ENCODE measurements at places on chromosomes 11 and 22.

DNA sequence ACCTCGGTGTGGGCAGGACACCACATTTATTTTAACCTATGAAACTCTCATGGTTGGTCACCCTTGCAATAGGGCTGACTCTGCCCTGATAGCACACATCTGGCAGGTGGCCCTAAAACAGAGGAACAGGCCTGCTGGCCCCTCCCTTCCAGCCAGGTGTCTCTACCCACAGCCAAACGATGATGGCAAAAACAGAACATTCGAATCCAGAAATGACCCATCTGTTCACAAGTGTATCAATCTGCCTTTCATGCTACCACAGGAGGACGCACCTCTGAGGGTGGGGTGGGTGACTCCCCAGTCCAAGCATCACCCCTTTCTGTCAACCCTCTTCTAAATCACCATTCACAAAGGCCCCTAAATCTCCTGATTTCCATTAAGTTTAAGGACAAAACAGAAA, 118.1 kb downstream of the ETS1 start:
- DNase-seq, result no peak

DNA sequence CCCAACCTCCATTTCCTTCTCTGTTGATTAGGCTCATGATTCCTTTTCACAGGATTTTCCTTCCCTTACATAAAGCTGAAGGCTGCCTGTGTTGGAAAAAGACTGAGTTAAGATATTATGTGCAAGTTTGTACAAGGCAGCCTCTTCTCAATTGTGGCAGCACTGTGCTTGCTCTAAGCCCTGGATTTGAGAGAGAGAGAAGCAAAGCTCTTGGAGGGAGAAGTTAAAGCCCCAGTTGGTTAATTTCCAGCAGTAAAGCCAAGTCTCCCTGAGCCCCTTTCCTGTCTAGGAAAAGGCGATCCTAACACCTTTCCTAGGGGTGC, 128.3 kb upstream of the SESN3 start:
- DNase-seq, result no peak

GRCh38 chr11:111098091-111098490, 147.4 kb upstream of the POU2AF2 start:
- no peak for DNase-seq

GRCh38 chr22:35735542-35735941, 17.9 kb downstream of the APOL5 start:
- no peak for DNase-seq

- DNase-seq, result no peak
Measured at GRCh38 chr11:126696982-126697381, 303.6 kb downstream of the KIRREL3 start.

- no peak for DNase-seq
Measured at GRCh38 chr22:42360348-42360747, 71.9 kb downstream of the NFAM1 start.

DNA sequence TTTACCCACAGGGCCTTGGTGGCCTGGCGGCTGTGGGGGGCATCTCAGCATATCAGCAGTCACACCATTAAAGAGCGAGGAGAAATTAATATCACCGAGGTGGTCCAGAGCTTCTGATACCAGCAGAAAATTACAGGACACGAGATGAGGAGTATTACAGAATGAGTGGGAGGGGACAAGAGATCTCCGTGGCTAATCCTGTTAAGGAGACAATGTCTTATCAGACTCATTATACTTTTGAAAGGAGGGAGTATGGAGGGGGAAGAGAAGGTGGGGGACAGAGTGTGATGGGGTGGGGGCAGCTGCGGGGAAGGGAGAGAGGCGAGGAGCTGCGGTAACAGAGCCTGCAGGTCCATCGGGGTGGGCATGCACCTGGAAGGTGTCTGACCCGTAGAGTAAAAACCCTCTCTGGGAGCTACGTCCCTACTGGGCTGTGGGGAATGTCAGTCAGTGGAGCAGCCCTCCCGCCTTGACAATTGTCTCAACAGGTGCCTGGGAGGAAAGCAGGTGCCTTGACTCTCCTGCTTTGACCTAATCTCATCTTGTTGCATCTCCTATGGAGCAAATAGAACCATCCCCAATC, 224.2 kb downstream of the CEP164 start:
- no peak for DNase-seq

DNA sequence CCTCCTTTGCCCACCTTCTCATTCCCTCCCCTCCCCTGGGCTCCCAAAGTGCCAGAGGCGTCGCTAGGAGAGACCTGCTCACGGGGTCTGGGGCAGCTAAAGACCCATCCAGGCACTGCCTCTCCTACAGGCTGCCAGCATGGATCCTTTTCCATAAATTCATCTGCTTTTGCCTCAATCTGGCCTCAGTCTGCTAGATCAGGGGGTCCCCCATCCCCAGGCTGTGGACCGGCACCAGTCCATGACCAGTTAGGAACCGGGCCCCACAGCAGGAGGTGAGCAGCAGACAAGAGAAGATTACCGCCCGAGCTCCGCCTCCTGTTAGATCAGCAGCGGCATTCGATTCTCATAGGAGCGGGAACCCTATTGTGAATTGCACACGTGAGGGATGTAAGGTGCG, 12.3 kb downstream of the LTO1 start:
- no peak for DNase-seq

DNA sequence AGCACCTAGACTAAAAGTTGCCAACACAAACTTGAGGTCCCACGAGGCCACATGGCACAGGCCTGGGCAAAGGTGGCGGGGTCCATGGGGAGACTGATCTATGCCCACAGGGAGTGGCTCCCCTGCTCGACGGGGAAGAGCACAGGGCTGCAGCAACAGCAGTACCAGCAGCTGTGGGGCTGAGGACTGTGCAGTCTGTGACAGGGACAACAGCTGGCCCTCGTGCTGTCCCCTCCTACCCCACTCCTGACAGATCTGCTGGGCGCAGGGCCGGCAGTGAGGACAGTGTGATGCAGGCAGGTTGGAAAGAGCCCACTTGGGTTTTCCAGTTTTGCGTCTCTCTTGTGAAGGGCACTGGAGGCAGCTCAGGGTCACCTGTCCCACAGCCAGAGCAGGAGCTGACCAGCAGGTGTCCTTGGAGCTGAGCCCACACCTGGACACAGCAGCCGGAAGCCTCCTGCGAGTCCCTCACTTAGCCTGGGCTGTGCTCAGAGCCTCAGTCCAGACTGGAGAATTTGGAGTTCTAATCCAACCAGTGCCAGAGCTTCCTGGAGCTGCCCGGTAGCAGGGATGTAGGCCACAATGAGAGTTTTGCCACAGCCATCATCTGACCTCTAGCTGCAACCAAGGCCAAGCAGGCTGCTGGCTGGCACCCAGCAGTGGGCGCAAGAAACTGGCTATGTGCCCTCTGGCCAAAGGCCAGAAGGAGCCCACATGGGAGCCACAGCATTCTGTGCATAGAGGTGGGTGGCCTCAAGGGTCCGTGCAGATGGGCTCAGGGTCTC, 3.6 kb upstream of the GAS2L1 start:
- no peak for DNase-seq

DNA sequence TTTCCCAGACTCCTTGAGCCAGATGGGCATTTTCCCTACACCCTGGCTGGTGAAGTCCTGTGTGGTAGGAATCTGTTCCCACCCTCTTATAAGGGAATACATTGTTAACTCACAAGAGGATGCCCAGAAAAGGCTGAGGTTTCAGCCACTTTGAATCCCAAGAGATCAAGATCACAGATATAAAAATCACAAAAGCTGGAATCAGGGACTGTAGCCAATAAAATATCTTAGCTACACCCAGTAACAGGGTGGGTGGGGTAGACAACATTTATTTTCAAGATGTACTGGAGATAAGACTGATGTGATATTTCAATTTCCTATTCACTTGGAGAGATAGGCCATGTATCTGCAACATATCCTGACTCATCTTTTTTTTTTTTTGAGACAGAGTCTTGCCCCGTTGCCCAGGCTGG, 50.3 kb downstream of the COPB1 start:
- no peak for DNase-seq

GRCh38 chr11:77506857-77507256, 33.0 kb upstream of the PAK1 start:
- no peak for DNase-seq

DNA sequence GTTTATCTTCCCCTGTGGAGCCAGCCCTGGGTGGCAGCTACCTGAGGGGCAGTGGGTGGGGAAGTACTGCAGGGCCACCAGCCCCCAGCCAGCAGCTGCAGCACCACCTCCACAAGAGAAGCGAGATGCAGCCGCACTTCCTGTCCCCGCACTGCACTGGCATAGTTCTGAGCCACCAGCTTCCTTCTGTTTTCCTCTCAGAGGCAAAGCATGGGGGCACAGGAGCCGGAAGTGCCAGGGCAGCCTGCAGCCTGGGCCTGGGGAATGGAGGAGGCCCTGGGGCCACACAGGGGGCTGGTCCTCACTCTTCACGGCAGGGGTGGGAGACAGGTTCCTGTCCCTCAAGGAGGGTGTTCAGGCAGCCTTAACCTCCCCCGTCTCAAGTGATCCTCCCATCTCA, 11.9 kb upstream of the SH3BP1 start:
- no peak for DNase-seq

DNA sequence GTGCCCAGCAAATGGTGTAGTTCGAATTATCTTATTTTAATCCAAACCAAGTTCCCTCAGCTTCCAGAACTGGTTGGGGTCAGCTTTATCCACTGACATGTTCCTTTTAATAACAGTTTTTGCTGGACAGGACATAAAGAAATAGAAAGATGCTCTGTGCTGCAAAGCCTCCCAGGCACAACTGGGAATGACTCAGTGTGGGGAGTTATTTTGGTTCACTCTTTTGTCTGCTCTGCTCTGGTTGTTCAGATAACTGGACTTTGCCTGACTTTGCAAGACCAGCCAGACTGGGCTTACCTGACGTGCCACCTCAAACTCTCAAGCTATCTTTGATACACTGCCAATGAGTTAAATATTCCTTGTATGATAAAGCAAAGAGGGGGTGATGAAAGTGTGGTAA, 25.6 kb downstream of the SEZ6L start:
- DNase-seq, result no peak

DNA sequence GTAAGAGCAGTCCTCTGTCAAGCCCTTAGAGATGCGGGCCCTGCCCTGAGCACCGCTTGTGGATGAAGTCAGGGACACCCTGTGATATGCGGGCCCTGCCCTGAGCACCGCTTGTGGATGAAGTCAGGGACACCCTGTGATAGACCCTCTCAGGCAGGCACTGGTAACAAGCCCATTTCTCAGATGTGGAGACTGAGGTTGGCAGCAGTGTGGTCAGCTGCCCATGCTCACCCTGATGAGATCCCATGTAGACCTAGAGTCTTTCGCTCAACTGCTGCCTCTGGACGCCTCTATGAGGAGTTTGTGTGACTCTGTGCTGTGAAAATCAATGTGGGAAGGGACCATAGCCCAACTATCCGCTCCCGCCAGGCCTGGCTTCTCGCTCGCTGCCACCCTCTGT, 58.8 kb upstream of the FADD start:
- no peak for DNase-seq

GRCh38 chr11:46006418-46007070, 84.1 kb downstream of the LARGE2 start:
- DNase-seq, result no peak

DNA sequence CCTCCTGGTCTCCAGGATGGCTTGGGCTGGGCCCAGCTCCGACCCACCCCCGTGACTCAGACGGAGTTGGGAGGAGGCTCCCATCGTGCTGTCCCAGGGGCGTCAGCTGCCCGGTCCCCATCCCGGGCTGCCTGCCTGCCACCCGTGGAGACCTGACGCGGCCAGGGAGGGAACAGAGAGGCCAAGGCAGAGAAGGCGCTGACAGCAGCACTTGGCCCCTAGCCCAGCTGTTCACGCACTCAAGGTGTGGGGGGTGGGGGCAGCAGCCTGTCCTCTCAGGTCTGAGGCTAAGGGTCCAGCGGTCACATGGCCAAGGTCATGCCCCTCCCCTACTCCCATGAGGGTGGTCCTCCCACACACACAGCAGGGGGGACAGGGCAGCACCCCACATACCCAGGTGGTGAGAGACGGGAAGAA, 48.6 kb downstream of the ELFN2 start:
- DNase-seq, result no peak

- no peak for DNase-seq
Measured at GRCh38 chr22:46349681-46350080, 14.2 kb downstream of the TRMU start.

- no peak for DNase-seq
Measured at GRCh38 chr11:132055296-132055695, 684.9 kb downstream of the NTM start.

GRCh38 chr22:20524004-20524481, 16.6 kb downstream of the MED15 start:
- no peak for DNase-seq

- no peak for DNase-seq
Measured at GRCh38 chr11:65383778-65384177, 1.3 kb upstream of the SLC25A45 start.

DNA sequence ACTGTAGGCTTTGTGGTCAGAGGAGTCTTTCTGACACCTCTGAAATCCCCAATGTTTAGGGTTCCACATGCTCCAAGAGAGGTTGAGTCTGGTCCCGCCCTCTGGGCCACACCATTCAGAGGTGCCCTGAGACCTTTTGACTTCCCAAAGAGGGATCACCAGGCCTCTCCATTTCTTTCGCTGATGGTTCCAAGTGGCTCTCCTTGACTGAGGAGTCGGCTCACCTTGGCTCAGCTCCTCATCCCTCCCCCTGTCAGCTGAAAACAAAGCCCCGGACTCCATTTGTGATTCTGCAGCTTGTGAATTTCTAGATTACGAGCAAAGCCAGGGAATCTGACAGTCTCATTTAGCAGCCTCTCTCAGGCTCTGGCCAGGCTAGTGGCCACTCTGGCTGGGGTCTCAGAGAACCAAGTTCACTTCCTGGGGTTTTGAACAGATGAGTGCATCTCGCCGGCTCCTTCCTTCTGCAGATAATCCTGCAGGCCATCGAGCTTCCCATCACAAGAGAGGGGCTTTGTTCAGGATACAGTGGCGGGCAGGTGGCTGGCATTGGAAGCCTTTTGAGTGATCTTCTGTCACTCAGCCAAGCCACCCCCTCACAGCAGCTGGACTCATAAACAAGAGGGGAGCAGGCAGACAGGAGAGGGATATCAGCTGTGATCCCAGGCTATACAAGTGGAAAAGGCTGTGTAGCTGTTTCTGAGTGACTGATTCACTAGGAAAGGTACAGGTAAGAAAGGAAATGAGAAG, 102.9 kb downstream of the TRIM29 start:
- no peak for DNase-seq

GRCh38 chr11:3627291-3627690, 14.5 kb downstream of the ART5 start:
- DNase-seq, result no peak

DNA sequence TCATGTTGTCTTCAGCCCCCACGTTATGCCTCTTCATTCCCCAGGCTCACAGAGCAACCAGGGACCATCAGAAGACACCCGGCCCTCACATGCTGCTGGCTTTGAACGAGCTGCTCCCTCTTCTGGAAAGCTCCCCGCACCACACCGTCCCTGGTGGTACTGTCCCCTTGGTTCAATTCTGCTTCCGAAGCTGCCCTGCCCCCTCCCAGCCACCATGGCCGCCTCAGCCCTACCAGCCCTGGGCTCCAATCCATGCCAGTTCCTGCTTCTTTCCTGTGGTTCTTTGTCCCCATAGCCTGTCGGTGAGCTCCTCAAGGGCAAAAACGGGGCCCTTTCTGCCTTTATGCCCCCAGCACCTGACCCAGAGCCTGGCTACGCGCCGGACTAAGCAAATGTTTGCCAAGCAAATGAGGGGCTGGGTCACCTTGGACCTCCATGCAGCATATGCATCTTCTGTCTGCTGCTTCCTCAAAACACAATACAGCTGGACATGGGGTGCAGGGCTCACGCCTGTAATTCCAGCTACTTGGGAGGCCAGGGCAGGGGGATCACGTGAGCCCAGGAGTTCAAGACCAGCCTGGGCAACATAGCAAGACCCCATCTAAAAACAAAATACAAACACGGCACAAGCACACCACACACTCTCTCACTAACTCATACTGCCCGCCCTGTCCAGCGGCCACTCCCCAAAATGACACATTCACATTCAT, 21.3 kb downstream of the TNKS1BP1 start:
- no peak for DNase-seq
